ENCODE measurements at places on chromosomes 5 and 9.

DNA sequence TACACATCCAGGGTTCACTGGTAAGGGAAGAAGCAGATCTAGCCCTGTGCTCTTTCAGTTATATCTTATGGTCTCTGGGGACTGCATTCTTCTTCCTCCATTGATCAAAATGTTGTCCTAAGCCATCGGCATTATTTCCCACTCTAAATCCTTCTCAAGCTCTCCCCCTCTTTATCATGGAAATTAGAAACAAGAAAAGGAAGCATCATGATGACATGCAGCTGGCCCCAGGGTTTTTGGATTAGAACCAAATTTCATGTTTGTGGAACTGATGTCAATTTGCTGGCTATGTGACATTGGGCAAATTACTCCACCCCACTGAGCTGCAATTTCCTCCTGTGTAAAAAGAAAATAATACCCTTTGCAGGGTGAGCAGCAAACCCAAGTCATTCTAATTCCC, 39.5 kb downstream of the MFAP3 start:
- no peak for DNase-seq

- no peak for DNase-seq
Observed at GRCh38 chr5:65699338-65699737, 22.6 kb downstream of the SGTB start.

DNA sequence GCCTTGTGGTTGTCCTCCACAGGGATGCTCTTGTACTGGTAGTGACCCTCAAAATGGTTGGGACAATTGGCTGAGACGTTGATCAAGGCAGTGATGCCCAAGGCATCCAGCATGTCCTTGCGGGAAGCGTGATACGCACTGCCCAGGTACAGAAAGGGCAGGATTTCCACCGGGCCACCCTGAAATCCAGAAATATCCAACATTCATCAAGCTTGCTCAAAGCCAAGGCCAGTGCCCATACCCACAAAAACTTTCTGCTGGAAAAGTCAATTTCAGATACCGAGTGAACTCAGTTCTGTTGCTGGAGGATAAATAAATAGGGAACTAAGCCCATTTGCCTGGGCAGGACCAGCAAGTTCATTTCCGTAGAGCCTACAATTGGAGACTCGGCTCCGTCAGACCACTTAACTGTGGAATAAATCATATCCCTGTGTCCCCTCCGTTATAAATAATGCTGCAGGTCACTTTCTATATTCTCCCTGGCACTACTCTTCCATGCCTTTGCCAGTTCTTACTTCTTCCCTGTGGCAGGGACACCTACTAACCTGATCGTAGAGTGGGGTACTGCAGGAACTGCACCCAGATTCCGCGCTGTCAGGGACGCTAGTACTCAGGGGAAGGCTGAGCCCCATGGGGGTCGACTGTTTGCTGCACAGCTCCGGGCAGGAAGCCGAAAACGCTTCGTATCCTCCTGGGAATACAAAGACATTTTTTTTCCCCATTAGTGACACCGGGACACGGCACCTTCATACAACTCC, 1.2 kb downstream of the DUSP1 start:
- no peak for DNase-seq

- no peak for DNase-seq
Observed at GRCh38 chr9:98736226-98736625, 27.5 kb upstream of the GABBR2 start.

GRCh38 chr5:178301641-178302040, 69.0 kb upstream of the PHYKPL start:
- DNase-seq, result no peak

DNA sequence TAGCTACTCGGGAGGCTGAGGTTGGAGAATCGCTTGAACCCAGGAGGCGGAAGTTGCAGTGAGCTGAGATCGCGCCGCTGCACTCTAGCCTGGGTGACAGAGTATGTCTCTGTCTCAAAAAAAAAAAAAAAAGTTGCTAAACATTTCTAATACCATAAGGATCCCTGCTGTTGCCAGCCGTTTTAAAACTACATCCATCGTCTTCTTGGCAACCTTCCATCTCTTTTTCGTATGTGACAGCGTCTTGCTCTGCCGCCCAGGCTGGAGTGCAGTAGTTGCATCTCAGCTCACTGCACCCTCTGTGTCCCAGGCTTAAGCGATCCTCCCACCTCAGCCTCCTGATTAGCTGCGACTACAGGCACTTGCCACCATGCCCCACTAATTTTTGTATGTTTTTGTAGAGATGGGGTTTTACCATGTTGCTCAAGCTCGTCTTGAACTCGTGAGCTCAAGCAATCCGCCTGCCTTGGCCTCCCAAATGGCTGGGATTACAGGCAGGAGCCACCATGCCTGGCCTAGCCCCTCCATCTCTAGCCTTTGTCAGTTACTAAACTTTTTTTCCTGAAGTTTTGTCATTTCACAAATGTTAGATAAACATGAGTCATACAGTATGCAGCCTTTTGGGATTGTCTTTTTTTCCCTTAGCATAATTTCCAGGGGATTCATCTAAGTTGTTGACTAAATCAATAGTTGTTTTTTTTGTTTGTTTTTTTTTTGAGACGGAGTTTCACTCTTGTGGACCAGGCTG, 13.5 kb downstream of the NSD1 start:
- no peak for DNase-seq

DNA sequence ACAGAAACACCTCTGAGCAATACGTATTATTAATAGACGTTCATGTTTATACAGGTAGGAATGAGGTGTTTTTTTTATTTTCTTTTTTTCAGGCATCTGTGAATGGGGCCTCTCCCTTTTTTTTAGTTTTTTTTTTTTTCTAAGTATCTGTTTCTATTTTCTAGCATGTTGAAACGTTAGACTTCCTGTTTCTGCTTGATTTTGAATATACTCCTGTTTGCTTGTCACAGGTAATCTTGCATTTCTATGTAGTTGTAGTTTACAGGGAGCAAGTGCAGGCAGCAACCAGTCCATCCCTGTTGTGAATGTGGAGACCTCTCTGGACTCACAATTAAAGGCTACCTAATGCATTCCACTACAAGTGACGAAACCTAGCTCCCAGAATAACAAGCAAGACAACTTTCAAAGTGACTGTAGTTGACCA, 22.8 kb upstream of the TNFAIP8 start:
- DNase-seq, result no peak

- no peak for DNase-seq
Observed at GRCh38 chr5:139426203-139426885, 13.0 kb downstream of the DNAJC18 start.
